ENCODE measurements at places on chromosomes 12 and 14.

GRCh38 chr14:104804481-104805325, 3.8 kb downstream of the ZBTB42 start:
- no peak for DNase-seq

GRCh38 chr14:59688224-59689170, 111.9 kb upstream of the CCDC175 start:
- DNase-seq = no peak

DNA sequence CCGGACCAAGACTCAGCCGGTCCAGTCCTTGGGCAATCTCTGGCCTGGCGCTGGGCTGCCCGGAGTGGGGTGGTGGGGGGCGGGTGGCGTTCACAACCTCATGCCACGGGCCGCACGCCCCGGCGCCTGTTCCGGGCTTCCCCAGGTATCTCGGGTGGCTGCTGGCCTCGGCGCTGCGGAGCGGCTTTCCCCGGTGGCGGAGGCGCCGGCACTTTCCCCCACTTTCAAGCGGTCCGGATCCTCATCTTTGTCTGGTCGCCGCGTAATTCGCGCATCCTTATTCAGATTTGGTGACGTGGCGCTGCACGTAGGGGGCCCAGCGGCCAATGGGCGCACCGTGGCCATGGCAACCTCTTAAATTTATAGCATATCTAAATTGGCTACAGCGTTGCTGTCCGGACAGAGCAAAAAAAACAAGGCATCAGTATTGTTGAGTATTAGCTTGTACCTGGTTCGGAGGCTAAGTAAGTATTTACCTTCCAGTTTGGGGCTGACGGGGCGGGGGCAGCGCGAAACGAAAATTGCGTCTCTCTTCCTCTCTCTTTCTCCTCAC, at the start of gene LHX5:
TSS of gene LHX5 (minus strand) at position 253 of the 553 bp plus-strand sequence. CDS start 373 bp downstream, outside the sequence.
- no peak for DNase-seq

DNA sequence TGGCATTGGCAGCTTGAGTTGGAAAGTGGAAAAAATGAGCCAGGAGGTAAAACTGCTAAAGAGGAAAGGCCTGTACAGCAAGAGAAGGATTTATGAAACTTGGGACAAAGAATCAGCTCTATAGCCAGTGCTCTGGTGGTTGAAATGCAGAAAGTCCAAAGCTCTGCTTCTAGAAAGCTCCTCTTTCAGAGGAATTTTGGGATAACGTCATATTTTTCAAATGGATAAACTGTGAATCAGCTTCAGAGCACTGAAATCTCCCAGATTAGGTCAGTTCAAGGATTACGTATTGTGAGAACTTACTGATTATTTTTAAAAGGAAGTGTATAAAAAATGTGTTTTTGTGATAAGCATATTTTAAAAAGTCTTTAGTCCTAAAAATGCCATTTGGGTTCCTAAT, 203.1 kb upstream of the CNOT2 start:
- DNase-seq = no peak

GRCh38 chr14:52067873-52068614, 815 bp downstream of the NID2 start:
- no peak for DNase-seq

- no peak for DNase-seq
Observed at GRCh38 chr12:6772726-6773589, 638 bp downstream of the LAG3 start.

DNA sequence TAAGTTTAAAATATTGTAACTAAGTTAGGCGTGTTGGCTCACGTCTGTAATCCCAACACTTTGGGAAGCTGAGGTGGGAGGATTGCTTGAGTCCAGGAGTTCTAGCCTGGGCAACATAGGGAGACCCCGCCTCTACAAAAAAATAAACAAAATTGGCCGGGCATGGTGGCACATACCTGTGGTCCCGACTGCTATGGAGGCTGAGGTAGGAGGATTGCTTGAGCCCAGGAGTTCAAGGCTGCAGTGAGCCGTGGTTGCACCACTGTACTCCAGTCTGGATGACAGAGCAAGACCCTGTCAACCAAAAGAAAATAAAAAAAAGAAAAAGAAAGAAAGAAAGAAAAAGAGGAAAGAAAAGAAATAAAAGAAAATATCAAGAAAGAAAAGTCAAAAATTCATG, 72.5 kb downstream of the TSPAN11 start:
- DNase-seq = no peak

DNA sequence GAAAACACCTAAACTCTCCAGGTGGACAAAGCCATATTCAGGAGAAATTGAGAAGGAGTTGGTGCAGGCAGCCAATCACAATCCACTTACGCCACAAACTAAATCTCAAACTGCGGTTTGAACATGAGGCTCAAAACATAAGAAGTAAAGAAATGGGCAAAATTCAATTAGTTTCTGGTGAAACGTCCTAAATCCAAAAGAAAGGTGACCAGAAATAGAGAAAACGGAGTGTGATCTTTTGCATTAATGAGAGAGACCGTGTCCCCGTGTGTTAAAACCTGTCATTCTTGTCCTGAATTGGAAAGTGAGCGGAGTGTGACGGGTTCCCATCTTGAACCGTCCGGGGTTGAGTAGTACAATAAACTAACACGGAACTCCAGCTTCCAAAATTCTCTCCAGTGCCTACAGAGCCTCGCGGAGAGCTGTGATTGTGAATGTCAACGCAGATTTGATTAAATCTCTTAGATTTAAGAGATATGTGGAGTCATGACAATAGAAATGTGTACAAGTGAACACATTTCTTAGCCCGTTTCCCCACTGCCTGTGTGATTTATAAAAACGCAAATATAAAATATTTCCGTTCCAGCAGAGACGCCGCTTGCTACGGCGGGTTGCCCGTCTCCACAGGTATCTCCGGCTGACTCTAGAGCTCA, 595 bp upstream of the METAP2 start:
- no peak for DNase-seq

DNA sequence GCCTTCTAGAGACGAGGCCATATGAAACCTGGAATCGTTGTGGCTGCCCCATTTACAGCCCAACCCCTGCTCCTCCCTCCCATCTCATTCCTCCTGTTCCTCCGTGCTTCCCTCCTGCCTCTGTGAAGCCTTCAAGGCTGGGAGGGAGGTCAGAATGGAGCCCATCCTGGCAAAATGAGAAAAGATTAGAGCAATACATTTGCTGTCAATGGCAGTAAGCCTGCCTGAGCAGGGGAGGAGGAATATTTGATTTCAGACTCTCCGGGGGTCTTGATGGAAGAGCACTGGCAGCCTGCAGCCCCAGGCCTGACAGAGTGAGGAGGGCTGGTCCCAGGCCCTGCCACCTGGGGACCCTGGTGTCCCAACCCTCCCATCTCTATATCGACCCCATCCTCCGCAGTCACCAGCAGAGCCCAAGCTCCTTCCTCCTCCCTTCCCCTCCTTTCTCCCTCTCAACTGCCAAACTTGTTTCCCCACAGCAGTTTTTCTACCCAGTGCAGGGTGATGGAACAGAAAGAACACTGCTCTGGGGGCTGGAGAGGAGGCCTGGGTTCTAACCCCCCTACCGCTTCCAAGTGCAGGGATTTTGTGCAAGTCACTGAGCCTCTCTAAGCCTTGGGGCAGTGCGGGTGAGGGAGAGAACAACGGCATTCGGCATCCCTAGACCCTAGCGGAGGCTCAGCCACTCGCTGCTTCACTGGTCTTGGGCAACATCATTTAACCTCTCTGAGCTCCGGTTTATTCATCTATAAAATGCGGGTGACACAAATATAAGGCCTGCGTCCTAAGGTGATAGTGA, 16.0 kb upstream of the RACGAP1 start:
- DNase-seq = no peak

GRCh38 chr12:22046968-22047390, 961 bp downstream of the CMAS start:
- no peak for DNase-seq

- no peak for DNase-seq
Observed at GRCh38 chr12:113689047-113689610, 217.5 kb upstream of the LHX5 start.

- no peak for DNase-seq
Observed at GRCh38 chr12:71410844-71411243, 28.8 kb upstream of the LGR5 start.

DNA sequence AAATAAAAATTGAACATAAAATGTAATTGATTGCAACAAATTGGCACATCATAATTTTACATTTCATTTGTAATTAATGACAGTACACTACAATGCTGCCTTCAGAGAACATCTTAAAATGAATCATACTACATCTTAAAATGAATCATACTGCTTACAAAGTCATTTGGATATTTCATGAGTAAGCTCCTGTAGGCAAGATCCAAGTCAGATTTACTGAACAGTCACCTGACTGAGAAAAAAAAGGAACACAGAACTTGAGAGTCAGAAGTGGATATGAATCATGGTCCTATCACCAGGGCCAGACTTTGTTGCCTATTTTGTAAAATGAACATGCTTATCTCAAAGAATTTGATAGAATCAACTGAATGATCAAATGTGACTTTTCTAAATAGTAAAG, 32.7 kb upstream of the FBLN5 start:
- peak; percentile 80 for DNase-seq

DNA sequence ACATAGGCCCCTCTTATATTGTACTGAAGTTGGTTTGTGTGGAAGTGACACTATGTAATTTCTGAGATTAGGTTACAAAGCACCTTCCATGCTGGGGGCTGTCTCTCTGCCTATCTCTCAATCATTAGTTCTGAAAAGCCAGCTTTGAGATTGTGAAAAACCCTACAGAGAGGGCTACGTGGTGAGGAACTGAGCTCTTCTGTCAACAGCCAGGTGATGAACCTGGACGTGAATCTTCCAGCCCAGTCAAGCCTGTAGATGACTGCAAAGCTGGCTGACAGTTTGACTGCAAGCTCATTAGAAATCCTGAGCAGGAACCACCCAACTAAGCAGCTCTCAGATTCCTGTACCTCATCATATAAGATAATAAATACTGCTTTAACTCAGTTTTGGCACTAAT, 36.3 kb upstream of the BBS10 start:
- DNase-seq = no peak

- no peak for DNase-seq
Observed at GRCh38 chr12:56021889-56022497, 1.1 kb downstream of the IKZF4 start.

All from skeletal muscle cell (primary cell).